Activated T-helper 1 cell treated with Interleukin-2 at 50 U/mL for 16 hours (primary cell): ENCODE measurements at places on chromosomes 5 and 9.
A peak's percentile ranks its signal among the peaks of the same experiment; 100 is the strongest.

DNA sequence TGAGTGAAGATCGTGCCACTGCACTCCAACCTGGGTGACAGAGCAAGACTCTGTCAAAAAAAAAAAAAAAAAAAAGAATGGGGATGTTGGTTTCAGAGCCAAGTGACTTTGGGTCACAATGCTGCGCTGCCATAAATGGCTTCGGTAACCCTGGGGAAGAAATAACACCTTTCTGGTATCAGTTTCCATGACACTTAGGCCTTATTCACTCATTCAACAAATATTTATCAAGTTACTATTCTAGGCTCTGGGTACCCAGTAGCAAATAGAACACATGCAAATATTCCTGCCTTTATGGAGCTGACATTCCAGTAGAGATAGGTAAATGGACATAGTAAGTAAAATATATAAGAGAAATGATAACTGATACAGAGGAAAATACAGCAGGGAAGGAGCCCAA is 454.2 kb downstream of the PDE4D start:
- DNase-seq: no peak

DNA sequence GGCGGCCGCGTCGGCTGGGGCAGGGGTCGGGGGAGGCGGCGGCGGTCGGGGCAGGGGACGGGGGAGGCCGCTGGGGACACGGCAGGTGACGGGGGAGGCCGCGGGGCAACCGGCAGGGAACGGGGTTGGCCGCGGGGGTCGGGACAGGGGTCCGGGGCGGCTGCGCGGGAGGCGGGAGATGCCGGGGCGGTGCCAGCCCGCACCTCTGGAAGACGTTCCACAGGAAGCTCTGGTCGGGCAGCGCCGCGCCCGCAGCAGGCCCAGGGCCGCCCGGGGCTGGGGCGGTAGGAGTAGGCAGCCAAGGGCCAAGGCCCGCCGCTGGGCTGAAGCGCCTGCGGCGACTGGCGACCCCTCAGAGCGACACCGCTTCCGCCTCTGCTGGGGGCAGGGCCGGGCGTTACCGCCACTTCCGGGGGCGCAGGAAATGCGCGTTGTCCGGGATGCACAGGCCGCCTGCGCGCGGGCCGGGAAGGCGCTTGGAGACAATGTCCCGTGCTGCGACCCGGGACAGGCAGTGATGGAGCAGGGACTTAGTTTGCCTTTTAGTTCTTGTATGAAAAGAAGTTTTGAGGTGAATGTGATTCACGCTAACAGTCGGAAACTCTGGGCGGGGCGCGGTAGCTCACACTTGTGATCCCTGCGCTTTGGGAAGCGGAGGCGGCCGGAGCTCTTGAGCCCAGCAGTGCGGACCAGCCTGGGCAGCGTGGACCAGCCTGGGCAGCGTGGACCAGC is 110.0 kb upstream of the LPCAT1 start:
- DNase-seq: peak; percentile 71

DNA sequence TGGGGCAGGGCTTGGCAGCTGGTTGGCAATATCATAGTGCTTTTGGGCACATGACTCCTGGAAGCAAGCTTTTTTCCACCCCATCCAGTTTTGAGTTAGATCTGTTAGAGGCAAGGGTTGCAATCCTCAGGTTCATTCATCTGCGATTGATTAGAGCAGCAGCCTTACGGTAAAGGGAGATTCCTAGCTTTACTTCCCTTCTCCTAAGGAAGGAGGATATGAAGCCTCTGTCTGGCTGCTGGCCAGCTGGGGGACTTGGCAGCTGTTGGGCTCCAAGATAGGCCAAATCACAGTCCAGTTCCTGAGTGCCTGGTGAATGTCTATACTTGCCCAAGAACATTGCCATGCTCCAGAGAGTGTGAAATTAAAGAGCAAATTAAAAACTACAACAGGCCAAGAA is 113.4 kb upstream of the CCNH start:
- no peak for DNase-seq

GRCh38 chr5:43631182-43631910 is 28.4 kb downstream of the NNT start:
- DNase-seq: no peak

GRCh38 chr5:159962214-159962613 is 45.9 kb downstream of the ADRA1B start:
- no peak for DNase-seq

DNA sequence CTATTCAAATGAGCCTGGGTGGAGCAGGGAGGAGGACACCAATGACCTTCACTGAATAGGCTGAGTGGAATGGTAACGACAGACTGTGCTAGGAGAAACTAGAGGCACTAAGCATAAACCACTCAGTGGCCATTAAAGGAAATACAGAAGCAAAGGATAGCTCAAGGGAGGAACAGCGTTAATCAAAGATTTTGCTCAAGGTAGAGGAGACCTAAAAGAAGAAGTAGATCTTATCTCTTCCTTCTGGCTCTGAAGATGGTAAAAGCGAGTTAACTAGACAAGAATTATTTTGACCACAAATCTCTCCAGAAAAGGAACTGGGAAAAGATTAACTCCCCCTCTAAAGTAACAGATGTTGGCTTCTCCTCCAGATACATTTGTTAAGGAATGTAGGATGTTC is 299.6 kb downstream of the EPB41L4A start:
- DNase-seq: no peak

DNA sequence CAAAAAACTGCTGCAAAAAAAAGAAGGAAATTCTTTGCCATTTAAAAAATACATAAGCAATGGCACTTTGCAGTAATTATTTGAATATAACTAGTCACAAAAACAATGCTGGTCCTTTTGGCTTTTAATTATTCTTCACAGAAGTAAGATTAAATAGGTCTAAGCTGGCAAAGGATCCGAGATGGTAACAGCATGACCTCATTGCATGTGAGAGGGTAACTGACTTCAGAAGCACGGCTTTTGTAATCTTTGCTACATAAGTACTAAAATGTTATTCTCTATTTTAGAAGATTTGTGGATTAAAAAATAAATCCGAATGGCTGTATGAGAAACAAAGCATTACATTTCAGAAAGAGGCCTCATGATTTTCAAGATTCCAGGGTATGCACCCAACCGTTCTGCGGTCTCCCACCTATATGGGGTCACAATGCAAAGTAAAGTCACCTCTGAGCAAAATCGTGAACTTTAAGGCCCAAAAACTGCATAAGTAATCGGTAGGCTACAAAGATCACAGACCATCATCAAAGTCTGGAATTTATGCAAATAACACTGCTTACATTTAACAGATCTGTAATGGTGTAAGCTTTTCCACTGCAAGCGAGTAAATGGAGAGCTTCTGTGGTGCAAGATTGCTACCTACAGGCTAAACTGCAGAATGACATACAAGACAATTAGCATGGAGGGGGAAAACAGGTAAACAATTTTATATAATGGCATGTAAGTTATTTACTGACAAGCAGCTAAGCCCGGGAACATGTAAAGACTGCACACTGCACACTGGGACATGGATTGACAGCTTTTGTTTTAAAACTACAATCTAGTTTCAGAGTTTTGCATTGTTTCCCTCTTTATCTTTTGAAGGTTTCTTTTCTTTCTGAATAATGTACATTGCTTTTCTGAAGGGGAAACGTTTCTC is 231.6 kb downstream of the SLF1 start:
- DNase-seq: no peak

DNA sequence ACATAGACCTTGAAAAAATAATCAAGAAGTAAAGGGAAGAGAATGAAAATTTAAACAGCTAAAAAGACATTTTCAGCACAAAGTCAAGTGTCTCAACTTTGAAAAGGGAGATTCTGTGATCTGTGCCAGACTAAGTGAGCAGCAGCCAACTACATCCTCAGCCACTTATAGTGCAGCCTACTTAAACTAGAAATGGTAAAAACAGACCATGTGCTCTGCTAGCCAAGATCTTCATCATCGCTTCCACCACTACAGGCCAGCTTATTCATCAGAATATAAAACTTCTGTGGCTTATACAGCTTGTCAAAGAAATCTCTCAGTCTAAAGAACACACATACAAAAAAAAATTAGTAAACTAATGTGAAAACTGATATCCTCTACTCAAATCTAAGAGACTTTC is 63.5 kb downstream of the CEMIP2 start:
- no peak for DNase-seq

GRCh38 chr9:136960212-136960937 is 8.3 kb downstream of the LCN12 start:
- DNase-seq: no peak

DNA sequence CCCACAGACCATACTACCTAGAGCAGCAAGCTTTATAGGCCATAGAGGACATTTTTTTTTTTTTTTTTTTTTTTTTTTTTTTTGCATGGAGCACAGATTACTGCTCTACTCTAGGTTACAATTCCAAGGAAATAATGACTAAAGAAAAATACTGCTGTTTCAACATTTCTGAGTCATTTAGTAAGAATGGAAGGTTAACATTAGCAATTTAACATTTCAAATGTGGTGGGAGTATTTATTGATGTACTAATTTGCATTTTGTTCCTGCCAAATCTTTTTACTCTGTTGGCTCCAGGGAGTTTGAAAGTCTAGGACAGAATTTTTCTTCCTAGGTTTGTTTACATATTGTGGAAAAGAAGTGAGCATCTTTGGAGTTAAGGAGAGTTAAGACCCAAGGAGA is 142.1 kb upstream of the CCDC152 start:
- DNase-seq: no peak

DNA sequence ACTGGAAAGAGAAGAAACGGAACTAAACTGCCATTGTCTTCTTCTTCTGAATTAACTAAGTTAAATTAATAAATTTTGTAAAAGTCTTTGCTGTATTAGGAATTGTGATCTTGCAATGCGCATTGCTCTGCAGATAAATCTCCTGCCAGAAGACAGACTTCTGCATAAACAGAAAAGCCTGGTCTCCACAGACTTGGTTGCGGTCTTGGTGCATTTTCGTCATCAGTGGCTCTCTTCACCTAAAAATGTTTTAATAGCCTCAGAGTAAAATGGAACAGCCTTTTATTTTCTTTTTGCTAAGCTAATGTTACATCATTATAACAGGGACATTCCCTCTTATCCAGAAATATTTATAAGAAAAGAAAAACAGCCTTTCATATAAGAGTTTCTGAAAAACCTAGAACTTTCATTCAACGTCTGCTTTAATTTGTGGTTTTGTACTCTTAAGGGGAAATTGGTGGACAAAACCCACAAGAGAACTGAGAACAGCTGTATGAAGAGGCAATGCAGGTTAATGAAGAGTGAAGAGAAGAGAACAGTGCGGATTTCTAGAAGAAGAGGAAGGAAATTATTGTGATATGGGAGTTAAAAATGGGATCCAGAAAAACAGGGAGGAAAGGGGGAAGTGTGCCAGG is 10.1 kb downstream of the IFNA5 start:
- no peak for DNase-seq
